ENCODE measurements at places on chromosomes 6 and 20.

- no peak for DNase-seq
Measured at GRCh38 chr6:108671790-108672189, 111.1 kb downstream of the FOXO3 start.

DNA sequence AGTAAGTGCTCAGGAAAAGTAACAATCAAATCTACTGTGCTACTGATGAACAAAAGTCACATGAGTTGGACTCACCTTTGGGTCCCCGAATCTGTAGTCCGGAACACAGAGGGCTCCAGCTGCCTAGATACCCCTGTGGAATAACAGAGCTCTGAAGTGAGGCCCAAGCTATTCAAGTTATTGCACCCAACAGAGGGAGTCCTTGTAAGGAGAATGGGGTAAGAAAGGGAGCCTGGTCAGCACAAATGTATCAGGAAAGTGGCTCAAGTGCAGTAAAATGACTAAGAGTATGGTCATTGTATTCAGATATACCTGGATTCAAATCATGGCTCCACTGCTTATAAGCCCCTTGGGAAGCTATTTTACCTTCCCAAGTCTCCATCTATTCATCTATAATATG, 20.9 kb downstream of the EDN1 start:
- DNase-seq: no peak

GRCh38 chr20:39849664-39850063, 839.4 kb downstream of the MAFB start:
- DNase-seq: peak; percentile 92

DNA sequence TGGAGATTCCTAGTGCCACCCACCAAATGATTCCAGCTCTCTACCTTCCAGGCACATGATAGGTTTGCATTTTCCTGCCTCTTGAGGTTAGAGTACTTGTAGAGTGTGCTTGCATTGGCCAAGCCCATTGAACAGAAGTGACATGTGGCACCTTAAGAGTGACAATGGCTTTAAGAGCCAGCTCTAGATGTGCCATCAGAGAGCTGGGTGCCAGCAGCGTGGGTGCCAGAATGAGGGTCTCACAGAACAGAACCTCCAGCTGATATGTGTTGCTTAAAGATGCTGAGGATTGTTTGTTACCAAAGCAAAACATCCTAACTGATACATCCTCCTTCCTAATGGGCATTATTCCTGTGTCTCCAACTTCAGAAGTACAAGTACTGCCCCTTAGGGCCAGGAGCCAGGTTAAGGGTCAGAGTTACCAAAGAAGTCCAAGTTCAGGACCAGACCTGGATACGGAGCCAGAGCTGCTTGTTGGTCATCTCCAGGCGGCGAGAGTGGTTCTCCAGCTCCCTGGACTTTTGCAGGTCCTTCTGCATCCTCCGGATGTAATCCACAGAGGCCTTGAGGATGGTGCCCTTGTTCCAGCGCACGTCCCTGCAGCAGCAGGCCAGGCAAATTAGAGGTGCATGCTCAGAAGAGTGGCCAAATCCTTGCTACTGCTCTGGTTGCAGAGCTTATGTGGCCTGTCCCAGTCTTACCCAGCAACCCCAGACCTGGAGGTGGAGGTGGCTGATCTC, 47.5 kb downstream of the MDFI start:
- DNase-seq: no peak

DNA sequence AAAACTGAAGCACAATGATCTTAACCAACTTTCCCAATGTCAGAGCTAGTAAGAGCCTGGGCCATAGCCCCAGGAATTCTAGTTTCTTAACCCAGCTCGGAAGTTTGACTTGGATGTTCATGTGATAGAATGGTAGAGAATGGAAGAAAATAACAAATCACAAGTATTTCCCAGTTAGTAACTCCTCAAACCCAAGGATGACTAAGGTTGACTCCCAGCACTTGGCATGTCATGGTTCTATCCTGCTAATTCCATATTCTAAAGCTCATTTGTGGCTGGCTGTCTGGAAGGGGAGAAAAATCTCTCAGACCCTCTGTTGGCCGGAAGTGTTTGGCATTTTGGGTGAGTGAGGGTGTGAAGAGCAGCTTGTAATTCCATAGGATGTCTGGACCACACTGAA, 248.7 kb downstream of the RFPL4B start:
- no peak for DNase-seq

DNA sequence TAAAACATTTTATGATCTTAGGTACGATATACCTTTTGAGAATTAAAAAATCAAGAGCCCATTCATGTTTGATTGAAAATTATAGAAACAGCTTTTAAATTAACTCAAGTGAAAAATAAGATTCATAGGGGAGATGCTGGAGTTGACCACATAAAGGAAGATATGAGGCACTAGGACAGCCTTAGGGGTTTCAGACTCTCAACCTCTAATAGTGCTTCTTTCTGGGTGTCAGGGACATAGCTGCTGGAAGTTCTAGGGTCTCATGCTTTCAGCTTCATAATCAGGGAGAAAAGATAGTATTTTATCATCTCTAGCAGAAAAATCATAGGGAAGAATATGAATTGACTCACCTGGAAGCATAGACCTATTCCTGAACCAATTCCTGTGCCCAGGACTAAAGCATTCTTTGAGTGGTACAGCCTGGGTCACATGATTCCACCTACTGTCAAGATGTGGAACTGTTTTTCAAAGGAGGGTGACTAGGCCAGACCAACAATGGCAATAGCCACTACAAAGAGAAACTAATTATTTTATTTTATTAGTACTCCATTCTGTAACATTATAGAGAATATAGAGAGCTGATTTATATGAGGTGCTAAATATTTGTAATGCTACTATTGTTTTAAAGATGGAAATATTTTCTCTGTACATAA, 27.8 kb upstream of the CENPW start:
- DNase-seq: no peak

DNA sequence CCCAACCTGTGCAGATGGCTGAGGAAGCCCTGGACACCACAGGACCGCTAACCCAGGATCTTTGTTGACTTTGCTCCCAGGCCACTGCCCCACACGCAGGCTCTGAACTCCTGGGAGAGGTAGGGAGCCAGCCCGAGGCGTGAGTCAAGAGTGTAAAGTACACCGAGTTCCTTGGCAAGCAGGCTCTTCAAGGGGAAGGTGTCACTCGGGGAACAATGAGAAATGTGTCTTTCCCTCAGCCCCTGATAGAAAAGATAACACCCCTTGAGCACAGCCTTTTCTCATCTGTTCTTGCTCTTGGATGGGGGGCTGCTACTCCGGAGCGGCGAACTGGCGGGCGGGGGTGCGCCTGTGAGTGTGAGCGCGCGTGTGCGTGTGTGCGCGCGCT, 472 bp upstream of the EDN3 start:
- DNase-seq: no peak

GRCh38 chr6:125232466-125232865, 69.3 kb downstream of the HDDC2 start:
- DNase-seq: no peak

- no peak for DNase-seq
Measured at GRCh38 chr6:140909156-140909555, 1223.6 kb upstream of the GJE1 start.

- no peak for DNase-seq
Measured at GRCh38 chr20:270517-270916, 13.0 kb downstream of the DEFB132 start.

GRCh38 chr6:14720411-14721102, 525.3 kb upstream of the JARID2 start:
- no peak for DNase-seq

- no peak for DNase-seq
Measured at GRCh38 chr6:39885691-39886090, 48.6 kb downstream of the MOCS1 start.
